ENCODE measurements at places on chromosomes 16 and 17.

GRCh38 chr17:79476074-79476652 is 134.7 kb downstream of the RBFOX3 start:
- no peak for DNase-seq

DNA sequence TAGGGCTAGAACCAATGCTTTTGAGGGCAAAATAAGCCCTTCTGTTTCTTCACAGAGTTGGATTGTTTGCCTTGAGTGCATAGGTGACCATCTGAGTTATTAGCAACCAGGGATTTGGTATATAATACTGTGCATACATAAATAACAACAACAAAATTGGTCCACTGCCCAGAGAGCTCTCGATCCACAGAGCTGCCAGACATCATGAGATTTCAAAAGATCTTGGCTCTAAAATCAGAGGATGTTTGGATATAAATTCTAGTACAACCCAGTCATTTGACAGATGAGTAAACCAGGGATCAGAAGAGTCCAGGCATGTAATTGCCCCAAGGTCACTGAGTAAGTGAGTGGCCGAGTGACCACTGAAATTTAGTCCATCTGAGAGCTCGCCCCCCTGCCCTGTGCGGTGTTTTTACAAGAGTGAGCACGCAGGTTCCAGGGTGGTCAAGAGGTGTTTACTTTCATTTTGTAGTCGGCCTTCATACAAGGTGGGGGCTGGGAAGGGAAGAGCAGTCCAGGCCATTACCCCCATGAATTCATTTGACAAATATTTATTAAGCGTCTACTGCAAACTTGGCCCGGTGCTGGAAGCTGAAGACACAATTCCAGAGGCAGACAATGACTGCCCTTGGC is 1.8 kb upstream of the MT2A start:
- no peak for DNase-seq

DNA sequence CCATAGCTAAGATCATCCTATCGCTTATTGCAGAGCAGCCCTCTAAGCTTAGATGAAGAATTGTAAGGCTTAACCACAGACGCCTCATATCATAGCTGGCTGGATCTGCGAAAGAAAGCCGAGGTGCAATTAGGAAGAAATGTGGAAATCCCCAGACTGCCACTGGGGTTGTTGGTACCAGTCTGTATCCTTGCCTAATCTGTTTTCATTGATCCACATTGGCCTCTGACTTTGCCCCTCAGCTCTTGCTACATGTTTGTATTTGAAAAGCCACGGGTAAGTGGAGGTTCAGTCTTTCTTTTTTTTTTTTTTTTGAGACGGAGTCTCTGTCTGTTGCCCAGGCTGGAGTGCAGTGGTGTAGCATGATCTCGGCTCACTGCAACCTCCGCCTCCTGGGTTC is 48.9 kb downstream of the TANGO6 start:
- DNase-seq, result no peak

- DNase-seq, result peak; percentile 91
Measured at GRCh38 chr16:66608241-66609138, 4.0 kb downstream of the CMTM3 start.

DNA sequence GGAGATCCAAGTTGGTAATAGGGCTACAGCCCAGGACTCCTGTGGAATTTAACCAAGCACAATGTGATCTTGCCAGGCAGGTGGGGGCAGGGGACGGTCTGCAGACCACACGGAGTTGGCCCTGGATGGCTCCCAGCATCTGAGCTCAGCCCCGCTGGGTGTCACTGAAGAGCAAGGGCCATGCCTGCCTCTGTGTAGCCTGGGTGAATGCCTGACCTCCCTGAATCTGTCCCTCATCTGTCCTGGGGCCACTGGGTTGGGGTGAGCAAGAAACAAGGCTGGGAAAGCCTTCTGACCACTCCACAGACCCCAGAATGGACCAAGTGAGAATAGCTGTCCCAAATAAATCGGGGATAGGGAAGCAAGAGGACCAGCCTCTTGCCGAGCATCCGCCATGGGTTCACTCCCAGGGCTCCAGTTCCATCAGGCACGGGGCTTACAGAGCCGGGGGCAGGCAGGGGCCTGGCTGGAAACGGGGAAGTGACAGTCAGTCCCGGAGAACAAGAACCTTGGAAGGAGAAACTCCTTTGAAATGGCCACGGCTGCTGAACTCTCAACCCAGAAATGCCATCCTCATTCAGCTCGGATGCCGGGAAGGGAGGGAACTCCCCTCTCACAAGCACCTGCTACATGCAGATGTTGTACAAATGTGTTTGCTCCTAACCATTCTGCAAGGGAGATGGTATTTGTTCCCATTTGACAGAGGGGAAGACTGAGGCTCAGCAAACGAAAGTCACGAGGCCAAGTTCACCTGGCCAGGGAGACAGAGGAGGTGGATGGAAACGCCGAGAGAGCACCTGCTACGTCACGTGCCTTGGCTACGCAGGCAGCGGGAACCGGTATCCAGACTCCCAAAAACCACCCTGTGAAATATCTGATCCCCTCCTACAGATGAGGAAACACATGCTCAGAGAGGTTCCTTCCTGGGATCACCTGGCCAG is 50.0 kb downstream of the RMI2 start:
- DNase-seq, result no peak

GRCh38 chr16:70726892-70727361 is 41.1 kb upstream of the MTSS2 start:
- DNase-seq, result no peak
